ENCODE measurements at places on chromosomes 5 and 9.

- peak; percentile 11 for DNase-seq
These were observed at the start of gene ZNF462 for GRCh38 chr9:106862821-106863720. Gene ZNF462, plus strand, starts transcription at chr9:106863166. Its CDS starts 60,218 bp downstream, at chr9:106923384.

DNA sequence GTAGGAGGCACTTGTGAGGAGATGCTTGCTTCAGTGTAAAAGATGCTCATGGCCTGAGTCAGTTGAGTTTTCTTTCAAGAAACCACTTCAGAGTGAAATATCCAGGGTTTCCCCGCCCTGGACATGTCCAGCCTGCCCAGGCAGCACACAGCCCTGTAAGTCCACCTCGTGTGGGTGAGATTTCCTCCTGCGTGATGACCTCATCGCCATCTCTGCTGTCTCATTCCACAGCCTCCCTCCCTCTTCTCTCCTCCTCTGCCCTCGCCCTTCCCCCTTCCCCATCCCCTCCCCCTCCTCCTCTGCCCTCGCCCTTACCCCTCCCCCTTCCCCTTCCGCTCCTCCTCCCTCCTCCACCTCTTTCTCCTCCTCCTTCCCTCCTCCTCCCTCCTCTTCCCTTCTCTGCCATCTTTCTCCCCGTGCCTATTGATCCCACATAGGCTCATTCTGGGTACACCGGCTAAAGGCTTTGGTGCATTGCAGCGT lies 34.0 kb upstream of the NCS1 start:
- no peak for DNase-seq

GRCh38 chr5:179166171-179166885 lies 106.2 kb downstream of the ZNF354C start:
- no peak for DNase-seq

- no peak for DNase-seq
These were observed 38.8 kb downstream of the ITGA2 start for GRCh38 chr5:53027913-53028312.

GRCh38 chr5:73985145-73985544 lies 359.1 kb downstream of the ARHGEF28 start:
- no peak for DNase-seq

DNA sequence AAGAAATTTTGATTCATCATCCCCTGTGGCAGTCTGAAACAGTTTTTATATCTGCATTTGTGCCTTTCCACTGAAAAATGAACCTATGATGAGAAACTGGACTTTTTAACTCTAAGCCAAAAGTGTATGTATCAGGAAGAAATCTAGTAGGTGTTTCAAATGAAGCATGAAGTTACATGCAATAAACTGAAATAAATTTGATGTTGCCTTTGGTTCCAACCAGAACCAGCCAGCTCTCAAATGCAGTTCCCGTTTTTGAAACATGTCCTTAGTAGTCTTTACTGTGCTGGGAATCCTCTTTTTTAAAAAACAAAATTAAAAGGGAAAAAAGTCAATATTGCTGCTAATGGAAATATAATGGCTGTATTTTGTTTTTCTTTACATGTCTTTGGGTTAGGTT lies 43.9 kb downstream of the HACD4 start:
- DNase-seq: no peak

- no peak for DNase-seq
These were observed 16.4 kb upstream of the DOLPP1 start for GRCh38 chr9:129064499-129064908.

DNA sequence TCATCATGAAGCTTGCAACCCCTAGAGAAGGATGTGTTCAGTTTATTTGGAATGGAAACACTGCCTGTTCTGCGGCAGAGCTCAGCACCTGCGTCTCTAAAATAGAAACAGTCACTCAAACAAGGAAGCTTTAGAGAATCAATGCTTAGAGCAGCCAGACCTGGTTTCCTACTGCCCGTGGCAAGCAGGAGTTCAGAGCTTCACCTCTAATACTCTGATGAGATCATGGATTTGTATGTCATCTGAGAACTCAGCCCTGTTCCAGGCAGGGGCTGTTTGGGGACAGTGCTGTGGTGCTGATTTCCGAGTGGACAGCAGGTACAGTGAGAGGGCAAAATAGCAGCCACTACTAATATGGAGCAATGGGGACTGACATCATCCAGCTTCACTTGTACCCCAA lies 236.0 kb upstream of the IRX1 start:
- DNase-seq: no peak

GRCh38 chr5:52856564-52856963 lies 68.8 kb downstream of the ITGA1 start:
- DNase-seq: peak; percentile 9

DNA sequence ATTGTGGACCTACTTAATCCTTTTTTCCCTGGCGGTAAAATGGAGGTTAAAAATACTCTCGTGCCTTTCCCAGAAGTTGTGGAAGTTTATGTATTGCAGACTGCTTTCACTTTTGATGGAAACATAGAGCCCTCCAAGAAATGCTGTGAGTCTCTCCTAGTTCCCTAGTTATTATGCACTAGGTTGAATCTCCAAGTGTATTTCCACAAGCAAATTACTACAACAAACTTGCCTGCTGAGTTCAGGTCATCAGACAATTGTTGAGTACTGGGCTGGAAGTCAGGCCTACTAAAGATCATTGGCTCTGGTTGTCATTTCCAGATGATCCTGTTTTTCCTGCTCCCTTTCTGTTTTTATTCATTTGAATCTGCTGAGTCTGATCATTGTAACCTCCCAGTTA lies 104.1 kb downstream of the CD180 start:
- DNase-seq: no peak

DNA sequence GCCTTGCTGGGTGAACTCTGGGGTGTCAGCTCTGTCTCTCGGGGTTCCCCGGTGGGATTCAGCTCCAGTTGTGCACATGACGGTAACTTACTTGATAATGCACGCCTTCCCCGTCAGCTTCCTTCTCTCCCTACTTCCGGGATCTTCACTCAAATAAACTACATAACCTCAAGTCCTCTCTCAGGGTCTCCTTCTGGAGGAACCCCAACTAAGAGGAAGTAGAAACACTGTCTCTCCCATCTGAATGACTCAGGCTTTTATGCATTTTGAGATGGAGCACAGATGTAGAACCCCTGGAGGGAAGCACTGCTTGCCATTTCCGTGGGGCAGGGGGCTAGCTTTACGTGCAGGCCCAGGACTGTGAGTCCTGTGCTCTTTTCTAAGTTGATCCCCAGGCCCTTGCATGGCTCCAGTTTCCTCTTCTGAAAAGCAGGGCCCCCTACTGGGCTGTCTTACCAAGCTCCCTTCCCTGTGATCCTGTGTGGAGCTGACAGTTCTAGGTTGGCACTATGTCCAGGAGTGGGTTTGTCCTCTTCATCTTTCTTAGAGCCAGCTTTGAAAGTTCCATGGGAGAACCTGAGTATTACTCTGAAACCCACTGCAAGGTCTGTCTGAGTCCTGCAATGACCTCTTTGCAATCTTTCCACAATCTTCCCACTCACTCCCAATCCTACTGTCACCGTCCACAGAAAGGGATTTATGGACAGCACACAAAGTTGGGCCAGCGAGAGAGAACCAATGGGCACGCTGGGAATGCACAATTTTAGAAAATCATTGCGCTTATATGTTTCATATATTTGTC lies 17.7 kb downstream of the S1PR3 start:
- no peak for DNase-seq

GRCh38 chr9:92749934-92750315 lies 14.7 kb downstream of the BICD2 start:
- DNase-seq: no peak

- DNase-seq: no peak
These were observed 522.9 kb downstream of the RASEF start for GRCh38 chr9:82539856-82540579.

DNA sequence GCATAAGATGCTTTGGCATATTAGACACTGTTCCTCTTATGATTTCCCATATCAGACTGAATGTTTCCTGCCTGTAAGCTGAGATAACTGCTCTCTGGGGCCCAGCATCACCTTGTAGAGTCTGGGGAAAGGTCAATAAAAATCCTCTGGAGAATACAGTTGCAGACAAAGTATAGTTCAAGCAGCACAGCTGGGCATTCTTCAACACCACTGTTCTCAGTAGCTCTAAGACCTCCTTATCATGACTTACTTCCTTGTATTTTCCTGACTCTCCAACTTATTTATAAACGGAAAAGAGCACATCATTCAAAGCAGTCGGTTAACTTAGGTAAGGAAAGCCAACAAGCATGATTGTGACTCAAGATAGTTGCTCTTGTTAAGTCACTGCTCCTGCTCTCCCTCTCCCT lies 208.7 kb upstream of the RASEF start:
- DNase-seq: no peak

DNA sequence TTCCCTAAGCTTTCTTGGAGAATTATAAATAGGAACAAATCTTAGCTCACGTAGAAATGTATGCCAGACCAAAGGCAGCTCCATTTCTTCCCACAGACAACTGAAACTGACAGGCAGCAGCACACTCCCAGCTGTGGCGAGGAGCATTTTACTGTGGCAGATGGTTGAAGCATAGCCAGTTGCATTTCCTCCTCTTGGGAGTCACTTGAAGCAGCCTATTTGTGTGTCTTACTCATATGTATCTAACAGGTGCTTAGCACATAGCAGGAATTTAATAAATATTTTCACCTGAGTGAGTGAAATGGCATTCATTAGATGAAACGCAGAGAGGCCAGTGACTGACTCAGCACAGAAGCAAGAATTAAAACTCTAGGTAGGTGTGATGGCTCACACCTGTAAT lies 12.3 kb upstream of the MTMR12 start:
- peak; percentile 48 for DNase-seq

DNA sequence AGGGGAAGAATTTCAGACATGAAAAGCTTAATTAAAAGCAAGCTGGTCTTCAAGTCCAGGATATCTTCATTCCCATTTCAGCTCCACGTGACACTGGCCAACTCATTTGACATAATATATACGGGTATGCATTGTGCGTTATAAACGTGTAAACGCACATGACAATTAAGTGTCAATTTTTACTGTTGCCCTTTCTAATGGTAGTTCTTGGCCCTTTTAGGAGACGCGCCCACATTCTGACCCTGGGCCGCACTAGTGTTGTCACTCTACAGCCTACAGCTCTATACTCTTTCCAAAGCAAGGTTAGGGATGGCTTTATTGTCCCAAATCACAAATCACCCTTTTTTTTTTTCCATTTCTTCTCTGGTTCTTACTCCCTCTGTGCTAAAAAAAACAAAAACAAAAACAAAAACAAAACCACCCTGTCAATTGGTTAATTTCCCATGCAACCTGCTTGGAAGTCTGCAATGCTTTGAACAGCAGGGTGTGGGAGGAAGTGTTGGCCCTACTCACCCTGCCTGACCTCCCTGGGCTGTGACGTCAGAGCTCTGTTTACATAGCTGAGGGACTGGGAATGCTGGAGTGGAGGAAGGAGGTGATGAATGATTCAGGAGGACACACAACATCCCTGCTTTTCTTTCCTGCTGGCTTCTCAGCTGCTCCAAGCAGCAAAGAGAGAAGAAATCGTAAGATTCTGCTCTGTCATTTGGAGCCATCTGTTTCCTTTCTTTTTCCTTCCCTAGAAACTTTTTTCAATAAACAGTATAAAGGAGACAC lies 19.3 kb downstream of the RFK start:
- no peak for DNase-seq

- DNase-seq: no peak
These were observed 77.3 kb downstream of the SLC38A9 start for GRCh38 chr5:55634866-55635265.

DNA sequence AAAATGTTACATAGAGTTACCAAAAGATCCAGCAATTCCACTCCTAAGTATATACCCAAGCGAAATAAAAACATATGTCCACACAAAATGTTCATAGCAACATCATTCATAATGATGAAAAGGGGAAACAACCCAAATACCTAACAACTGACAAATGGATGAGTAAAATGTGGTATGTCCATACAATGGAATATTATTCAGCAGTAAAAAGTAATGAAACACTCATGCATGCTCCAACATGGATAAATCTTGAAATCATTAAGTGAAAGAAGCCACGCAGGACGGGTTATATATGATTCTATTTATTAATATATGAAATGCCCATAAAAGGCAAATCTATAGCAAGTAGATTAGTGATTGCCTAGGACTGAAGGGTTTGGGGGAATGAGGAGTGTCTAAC lies 6.0 kb downstream of the DENND1A start:
- DNase-seq: no peak

GRCh38 chr5:141003791-141004611 lies 37.7 kb downstream of the PCDHAC2 start:
- no peak for DNase-seq

Data from GM06990 (cell line).